ENCODE measurements at places on chromosomes 2 and 18.

DNA sequence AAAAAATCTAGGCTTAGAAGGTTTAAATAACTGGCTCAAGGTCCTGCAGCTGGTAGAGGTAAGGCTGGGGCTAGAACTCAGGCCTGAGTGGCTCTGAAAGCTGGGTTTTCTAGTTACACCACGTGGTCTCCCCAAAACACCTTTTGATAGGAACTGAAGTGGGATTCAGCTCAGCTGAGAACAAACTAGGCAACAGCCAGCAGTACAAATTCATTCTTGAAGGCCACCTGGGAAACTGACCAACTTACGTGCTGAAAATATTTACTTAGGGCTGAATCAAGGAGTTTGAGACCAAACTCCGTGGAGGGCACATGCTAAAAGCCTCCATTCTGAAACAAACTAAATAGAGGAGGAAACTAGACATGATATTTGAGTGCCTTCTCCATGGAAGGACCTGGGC lies 67.2 kb downstream of the AOX1 start:
- no peak for DNase-seq

DNA sequence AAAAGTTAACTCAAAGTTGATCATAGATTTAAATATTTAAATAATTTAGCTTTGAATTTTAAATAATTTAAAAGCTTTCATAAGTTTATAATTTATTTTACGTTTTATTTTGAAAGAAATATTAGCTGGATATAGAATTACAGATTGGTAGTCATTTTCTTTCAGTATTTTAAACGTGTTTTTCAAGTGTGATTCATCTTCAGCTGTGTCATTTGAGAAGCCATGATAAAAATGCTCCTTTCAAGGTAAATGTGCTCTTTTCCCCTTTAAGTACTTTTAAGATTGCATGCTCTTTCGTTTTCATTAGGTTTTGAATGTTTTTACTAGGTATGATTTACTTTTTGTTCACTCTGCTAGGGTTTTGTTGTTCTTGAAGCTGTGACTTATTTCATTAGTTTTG lies 116.8 kb upstream of the FIGN start:
- no peak for DNase-seq

DNA sequence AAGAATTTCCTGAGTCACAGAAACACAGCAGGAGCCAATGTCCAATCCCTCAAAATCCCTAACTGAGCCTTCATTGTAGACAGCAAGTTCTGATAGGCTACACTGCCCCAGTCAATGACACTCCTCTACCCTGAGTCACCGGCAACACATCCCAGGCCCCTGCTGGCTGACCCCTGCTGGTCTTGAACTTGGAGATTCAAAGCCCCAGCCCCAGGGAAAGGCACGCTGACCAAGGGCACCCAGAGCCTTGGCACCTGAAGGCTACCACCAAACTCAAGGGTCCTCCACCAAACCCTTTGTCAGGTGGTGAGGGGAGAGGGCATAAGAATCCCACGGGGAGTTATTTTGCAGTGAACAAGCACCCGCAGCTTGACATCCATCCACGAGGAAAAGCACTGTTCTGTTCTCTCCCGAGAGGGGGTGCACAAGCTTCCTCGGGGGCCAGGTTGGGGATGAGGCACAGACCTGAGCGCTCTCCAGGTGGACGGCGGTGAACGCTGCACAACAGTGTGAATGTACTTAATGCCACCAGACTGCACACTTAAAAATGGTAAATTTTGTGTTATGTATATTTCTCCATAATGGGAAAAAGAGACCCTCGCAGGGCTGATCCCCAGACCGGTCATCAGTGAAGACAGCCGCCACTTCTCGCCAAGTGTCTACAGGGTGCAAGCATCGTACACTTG lies 46.9 kb downstream of the TFCP2L1 start:
- no peak for DNase-seq

GRCh38 chr2:29578084-29578598 lies 343.2 kb downstream of the ALK start:
- DNase-seq, result no peak

DNA sequence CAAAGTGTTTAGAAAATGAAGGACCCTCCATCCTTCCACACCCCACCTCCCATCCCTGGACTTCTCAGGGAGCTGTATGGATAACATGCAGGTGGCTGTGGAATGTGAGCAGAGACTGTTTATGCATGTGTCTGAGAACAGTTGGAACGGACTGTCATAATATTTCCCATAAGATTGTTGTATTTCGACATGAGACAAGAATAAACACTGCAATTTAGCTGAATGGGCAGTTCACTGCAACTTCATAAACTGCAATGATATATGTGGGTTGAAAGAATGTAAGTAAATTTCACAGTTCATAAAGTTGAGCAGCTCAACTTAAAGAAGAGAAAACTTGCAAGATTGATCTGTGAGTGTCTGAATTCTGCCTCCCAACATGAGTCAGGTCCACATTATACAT lies 74.6 kb downstream of the MEP1B start:
- no peak for DNase-seq

Measured in glutamatergic neuron (in vitro differentiated cells).